Omental fat pad (tissue), 4 donors: ENCODE measurements at places on chromosomes 1 and 21. TPM values are rescaled to one million over a fixed set of nuclear protein-coding genes. Genes with fewer than 3 reads are reported as not detected.

Gene CD55
- total RNA-seq = 281 TPM

Gene LRRC8B
- 5.7 TPM for total RNA-seq

Gene LCE2A
- not detected for total RNA-seq

Gene GALE
- total RNA-seq = 15.6 TPM

Gene FMN2
- 3.9 TPM for total RNA-seq

Gene CALML6
- not detected for total RNA-seq

Gene SMPDL3B
- total RNA-seq = 17.2 TPM

Gene NEK2
- not detected for total RNA-seq

Gene TSPEAR
- total RNA-seq = not detected

Gene FCRLB
- total RNA-seq = 2.2 TPM

Gene HORMAD1
- total RNA-seq = 0.46 TPM

Gene KCNE2
- not detected for total RNA-seq

Gene DCST1
- total RNA-seq = not detected

Gene B3GALT2
- total RNA-seq = 1.1 TPM

Gene NBPF4
- total RNA-seq = not detected

Gene PHGDH
- 95.4 TPM for total RNA-seq

Gene FALEC
- not detected for total RNA-seq

Gene OR10J1
- total RNA-seq = not detected

Gene TP53BP2
- total RNA-seq = 65.9 TPM

Gene MYOG
- total RNA-seq = not detected

Gene IGSF9
- 9.4 TPM for total RNA-seq
